ENCODE measurements at places on chromosomes 5 and 9.

GRCh38 chr5:125510651-125511050 is 764.2 kb upstream of the ZNF608 start:
- DNase-seq: no peak

GRCh38 chr9:121498150-121498486 is 1.5 kb downstream of the GGTA1 start:
- DNase-seq: no peak

- no peak for DNase-seq
These were observed 28.4 kb downstream of the SH3GLB2 start for GRCh38 chr9:128999581-129000206.

GRCh38 chr9:113950195-113951031 is 74.3 kb downstream of the ZNF618 start:
- no peak for DNase-seq

- DNase-seq: no peak
These were observed 55.1 kb downstream of the CSNK1A1 start for GRCh38 chr5:149496166-149496565.

GRCh38 chr5:150246835-150247234 is 42.7 kb downstream of the CAMK2A start:
- DNase-seq: no peak

- DNase-seq: no peak
These were observed 22.1 kb downstream of the JADE2 start for GRCh38 chr5:134547579-134547978.

- peak; percentile 76 for DNase-seq
These were observed 2.5 kb downstream of the FIBCD1 start for GRCh38 chr9:130936285-130937117.

DNA sequence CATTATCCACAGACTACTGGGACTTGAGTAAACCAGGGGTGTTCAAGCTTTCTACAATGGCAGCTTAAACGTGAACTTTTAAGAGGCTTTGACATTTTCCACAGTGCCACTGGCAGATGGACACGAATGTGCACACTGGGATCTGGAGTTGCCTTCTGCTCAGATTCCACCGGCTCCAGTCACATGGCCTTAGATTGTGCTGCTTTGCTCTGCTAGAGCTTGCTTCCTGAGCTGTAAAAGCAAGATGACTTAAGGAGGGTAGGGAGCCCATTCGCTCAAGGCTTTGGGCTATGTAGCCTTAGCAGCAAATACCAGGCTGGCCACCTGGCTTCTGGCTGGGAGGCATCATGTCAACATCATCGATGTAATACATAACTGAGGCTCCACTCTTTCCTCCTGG is 436.9 kb downstream of the MED10 start:
- DNase-seq: no peak

DNA sequence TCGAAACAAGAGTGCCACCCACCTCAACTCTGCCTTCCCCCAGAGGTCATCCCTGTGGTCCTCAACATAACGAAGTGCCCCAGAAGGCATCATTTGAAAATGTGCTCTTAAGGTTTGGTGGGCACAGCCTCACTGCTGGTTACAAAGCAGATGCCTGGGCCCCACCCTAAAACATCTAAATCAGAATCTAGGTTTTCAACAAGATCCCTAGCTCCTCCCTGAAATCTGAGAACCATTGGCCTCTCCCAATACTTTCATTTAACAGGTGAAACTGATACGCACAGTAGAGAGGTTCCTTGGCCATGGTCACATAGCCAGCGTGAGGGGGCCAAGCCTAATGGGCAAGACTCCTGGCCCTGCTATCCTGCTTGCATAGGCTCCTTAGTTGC is 376.2 kb upstream of the CLINT1 start:
- DNase-seq: no peak

- DNase-seq: no peak
These were observed 1.3 kb downstream of the PHYHD1 start for GRCh38 chr9:128921881-128922763.

GRCh38 chr9:34246453-34246852 is 67.6 kb downstream of the UBAP1 start:
- no peak for DNase-seq

GRCh38 chr5:33608344-33609041 is 167.7 kb downstream of the TARS1 start:
- no peak for DNase-seq

DNA sequence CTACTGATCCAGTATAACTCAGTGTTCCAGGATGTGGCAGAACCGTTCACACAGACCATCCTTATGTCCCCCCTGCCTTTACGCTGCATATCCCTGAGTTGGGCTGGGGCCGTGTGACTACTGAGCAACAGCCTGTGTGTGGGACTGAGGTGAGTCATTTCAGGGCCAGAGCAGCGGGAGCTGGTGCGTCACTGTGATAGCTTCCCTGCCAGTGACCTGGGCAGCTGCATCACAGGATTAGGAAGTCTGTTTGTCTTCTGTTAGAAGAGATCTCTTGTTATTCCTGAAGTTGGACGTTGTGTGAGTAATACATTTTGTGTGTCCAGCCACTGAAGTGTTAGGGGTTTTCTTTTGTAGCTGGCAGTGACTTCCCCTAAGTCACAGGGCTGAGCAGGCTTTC is 35.6 kb downstream of the TPPP start:
- no peak for DNase-seq

DNA sequence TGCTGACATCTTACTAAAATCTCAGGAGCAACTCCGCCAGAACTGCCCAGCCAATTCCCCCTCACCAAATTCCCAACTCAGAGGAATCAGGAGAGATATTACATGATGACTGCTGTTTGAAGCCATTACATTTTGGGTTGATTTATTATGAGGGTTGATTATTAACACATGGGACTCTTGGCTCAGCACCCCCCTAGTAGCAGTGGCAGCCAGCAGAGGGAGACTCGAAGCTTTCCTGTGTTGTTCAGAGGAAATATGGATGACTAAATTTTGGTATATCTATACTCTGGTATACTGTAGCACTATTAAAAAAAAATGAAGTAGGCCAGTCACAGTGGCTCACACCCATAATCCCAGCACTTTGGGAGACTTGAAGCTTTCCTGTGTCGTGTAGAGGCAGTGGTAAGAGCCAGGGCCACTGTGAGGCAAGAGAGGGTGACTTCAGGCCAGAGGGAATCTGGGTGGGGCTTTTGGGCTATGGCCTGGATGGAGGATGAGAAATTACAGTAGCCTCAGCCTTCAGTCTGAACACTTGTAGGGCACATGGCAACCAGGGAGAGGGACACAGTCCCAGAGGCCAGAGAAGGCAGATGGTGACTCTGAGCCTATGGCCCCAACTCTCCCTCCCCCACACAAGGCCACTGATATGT is 111.4 kb downstream of the LHX2 start:
- DNase-seq: no peak

DNA sequence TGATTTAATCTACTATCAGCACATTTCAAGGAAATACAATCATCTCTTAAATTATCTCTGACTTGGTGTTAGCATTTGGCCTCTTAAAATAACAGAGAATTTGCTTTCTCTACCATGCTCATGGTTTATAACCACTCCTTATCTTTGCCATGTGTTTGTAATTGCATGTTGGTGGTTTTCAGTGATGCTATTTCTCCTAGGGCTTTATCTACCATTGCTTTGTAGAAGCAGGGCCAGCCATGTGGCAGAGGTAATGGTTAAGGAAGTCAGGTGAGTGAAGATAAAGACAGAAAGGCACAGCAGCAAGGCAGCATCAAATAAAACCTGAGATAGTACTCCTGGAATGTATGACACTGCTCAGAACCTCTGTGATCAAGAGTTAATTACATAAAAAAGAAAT is 206.2 kb downstream of the FER start:
- DNase-seq: no peak

DNA sequence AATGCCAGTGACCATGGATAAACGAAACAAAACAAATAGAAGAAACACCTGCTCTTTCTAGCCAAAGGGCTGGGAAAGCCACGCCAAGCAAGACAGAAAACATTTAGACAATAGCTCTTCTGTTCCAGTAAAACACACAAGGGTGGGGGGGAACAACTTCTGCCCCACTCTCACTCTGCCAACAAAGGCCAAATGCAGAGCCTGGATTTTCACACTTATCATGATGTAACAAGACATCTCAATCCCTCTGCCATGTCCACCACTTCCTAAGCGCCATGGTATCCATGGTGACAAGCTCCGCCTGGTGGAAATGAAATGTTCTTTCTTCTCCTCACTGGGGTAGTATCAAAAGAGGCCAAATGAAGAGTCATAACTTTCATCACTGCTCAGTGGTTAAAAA is 60.6 kb downstream of the DRD1 start:
- no peak for DNase-seq

GRCh38 chr5:1666221-1666620 is 133.4 kb downstream of the MRPL36 start:
- no peak for DNase-seq

DNA sequence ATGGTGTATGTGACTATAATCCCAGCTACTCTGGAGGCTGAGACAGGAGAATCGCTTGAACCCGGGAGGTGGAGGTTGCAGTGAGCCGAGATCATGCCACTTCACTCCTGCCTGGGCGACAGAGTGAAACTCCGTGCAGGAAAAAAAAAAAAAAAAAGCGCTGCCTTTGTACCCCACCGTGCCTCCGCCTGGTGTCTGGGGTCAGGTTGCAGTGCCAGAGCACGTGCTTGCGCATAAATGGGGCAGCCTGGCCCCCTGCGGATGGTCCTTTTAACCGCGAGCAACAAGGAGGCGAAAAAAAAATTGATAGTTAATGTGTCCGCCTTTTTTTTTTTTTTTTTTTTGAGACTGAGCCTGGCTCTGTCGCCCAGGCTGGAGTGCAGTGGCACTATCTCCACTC is 6.3 kb upstream of the CCNB1 start:
- no peak for DNase-seq

DNA sequence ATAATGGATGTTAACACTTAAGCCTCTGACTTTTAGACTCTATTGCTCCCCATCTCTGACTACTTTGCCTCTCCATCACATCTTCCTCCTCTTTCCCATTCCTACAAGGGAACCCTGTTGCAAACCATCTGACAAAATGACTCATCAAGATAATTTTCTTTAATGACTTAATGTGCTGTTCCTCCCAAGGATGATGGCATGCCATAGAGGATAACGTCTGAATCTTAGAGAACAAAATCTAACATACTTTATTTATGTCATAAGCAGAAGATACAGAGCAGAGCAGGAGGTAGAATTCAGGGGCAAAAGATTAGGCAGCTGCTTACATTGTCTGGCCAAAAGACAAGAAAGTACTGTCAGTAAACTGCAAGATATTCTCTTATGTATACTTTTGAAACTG is 76.8 kb downstream of the FGF10 start:
- DNase-seq: no peak

- DNase-seq: no peak
These were observed 5.3 kb downstream of the SET start for GRCh38 chr9:128694344-128694743.

- DNase-seq: no peak
These were observed 349.2 kb upstream of the MEF2C start for GRCh38 chr5:89232139-89232603.

DNA sequence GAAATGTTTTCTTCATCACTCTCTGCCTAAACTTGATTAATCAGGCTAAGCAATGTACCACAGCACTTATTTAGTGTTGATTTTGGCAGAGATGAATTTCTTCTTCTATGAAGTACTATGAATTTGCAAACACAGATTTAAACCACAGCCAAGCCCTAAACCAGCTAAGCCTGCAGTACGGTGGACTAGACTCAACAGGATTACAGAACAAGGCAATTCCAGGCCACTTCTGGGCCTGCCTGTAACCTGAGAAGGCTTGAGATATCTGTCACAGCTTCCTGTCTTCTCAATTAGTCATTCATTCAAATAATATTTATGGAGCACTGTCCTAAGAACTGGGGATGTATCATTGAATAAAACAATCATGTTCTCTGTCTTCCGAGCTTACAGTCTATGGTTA is 32.4 kb upstream of the CAST start:
- no peak for DNase-seq

- DNase-seq: no peak
These were observed 7.7 kb downstream of the RAPGEF6 start for GRCh38 chr5:131627207-131627865.

DNA sequence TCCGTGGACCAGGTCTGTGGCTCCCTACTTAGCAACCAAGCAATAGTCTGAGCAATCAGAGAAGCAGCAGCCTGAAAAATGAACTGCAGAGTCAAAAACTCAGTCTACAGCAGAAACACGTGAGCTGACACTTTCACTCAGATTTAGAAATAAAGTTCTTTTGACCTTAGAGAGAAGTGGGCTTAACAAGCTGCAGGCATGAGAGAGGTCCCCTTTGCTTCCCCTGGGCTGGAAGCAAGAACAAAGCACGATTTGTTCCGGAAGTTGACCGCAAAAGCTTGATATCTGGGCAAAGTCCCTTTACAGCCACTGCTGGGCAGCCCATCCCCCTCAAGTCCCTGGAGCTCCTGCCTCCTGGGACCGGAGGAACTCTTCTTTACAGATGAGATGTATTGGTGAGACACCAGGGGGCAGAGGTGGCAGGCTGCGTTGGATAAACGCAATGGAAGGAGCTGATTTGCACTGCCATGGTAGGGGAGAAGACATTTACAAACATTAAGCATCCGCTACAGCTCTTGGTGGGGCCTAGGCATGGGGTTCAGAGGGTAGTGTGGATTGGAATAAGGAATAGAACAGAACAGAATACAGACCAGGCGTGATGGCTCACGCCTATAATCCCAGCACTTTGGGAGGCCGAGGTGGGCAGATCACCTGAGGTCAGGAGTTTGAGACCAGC is 5.8 kb upstream of the SOWAHA start:
- DNase-seq: no peak

GRCh38 chr5:137743031-137743640 is 7.2 kb upstream of the KLHL3 start:
- peak; percentile 2 for DNase-seq

GRCh38 chr5:132528866-132529634 is 14.3 kb downstream of the IL5 start:
- DNase-seq: no peak

- DNase-seq: peak; percentile 8
These were observed 146.4 kb downstream of the PALM2AKAP2 start for GRCh38 chr9:109926421-109926869.

- no peak for DNase-seq
These were observed 20.4 kb upstream of the SMC2 start for GRCh38 chr9:104073770-104074133.

GRCh38 chr9:95507464-95508241 is 9.1 kb downstream of the PTCH1 start:
- peak; percentile 82 for DNase-seq

DNA sequence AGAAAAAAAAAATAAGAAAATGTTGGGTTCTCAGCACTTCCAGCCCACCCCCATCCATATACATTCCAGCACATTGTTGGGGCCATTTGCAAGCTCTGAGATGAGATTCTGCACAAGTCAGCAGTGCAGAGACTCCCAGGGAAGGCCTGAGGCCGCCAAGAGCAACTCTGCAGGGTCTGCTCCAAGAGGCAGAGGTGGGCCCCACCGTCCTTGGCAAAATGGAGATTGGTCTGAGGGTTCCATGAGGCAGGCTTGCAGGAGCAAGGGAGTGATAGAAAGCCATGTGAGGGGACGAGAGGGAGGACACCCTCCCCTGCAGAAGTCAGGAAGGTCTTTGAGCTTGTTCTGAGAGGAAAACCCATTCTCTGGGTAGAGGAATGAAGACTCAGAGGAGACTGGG is 51.9 kb upstream of the SAP30L start:
- DNase-seq: no peak
